Activated CD4-positive, alpha-beta T cell treated with anti-CD3 and anti-CD28 coated beads for 4 hours (primary cell): ENCODE measurements at places on chromosomes 6 and 20.
A peak's percentile ranks its signal among the peaks of the same experiment; 100 is the strongest.

GRCh38 chr6:127630800-127631199 is 53.8 kb downstream of the C6orf58 start:
- DNase-seq: no peak

- DNase-seq: peak; percentile 81
Observed at GRCh38 chr6:137811121-137811915, 55.7 kb upstream of the TNFAIP3 start.

- no peak for DNase-seq
Observed at GRCh38 chr6:2796861-2797260, 31.7 kb downstream of the WRNIP1 start.

DNA sequence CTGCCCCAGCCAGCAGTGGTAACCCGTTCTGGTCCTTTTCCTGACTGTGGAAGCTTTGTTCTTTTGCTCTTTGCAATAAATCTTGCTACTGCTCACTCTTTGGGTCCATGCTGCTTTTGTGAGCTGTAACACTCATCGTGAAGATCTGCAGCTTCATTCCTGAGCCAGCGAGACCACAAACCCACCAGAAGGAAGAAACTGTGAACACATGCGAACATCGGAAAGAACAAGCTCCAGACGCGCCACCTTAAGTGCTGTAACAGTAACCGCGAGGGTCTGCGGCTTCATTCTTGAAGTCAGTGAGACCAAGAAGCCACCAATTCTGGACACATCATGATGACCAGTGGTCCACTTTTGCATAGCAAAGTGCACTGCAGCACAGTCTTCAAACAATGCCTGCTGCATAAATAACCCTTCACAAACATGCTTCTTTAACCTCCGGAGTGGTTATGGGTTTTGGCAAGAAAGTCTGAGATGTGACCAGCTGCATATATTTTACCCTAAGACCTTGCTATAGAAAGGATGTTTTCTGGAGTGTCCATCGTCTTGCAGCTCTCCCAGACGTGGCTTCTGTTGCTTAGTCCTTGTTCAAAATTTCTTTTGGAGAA is 8.9 kb upstream of the MUC22 start:
- DNase-seq: no peak

GRCh38 chr6:69663215-69663614 is 133.6 kb downstream of the LMBRD1 start:
- DNase-seq: no peak

DNA sequence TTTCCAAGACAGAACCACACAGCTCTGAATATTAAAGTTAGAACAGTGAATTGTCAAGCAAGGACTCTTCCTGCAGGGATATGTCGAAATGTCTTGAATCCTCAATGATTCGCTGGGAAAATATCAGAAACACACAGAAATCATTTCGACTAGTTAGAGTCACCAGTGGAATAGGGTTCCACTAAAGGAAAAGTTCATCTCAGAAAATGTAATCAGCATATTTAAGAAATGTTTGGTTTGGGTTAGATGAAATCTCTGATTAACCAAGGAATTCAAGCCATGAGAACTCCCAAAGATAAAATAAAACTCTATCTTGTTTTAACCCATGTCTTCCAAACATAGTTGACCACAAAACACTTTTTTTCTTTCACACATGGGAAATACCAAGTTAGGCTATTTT is 621.0 kb upstream of the NRSN1 start:
- no peak for DNase-seq

DNA sequence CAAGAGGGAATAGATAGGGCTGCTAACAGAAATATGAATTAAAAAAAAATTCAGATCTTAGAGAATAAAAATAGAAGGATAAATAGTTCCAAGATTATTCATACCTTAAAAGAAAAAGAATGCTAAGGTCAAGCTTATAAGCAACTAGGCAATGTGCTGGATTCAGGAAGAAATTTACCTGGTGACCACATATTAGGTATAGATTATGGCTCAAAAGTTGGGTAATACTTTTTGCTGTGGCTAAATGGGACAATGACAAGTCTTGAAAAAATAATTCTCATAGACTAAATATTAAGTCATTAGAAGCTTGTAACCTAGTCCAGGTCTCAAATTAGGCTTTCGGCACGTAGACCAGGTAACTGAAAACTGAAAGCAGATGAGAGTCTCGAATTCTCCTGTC is 17.2 kb downstream of the MAP3K5 start:
- no peak for DNase-seq

DNA sequence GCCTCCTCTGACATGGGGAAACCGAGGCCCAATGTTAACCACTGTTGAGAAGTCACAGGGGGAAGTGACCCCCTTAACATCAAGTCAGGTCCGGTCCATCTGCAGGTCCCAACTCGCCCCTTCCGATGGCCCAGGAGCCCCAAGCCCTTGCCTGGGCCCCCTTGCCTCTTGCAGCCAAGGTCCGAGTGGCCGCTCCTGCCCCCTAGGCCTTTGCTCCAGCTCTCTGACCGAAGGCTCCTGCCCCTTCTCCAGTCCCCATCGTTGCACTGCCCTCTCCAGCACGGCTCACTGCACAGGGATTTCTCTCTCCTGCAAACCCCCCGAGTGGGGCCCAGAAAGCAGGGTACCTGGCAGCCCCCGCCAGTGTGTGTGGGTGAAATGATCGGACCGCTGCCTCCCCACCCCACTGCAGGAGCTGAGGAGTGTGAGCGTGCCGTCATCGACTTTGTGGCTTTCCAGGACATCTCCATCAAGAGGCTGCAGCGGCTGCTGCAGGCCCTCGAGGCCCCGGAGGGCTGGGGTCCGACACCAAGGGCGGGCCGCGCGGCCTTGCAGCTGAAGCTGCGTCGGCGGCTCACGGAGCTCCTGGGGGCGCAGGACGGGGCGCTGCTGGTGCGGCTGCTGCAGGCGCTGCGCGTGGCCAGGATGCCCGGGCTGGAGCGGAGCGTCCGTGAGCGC is 1.6 kb downstream of the TNFRSF6B start:
- no peak for DNase-seq

DNA sequence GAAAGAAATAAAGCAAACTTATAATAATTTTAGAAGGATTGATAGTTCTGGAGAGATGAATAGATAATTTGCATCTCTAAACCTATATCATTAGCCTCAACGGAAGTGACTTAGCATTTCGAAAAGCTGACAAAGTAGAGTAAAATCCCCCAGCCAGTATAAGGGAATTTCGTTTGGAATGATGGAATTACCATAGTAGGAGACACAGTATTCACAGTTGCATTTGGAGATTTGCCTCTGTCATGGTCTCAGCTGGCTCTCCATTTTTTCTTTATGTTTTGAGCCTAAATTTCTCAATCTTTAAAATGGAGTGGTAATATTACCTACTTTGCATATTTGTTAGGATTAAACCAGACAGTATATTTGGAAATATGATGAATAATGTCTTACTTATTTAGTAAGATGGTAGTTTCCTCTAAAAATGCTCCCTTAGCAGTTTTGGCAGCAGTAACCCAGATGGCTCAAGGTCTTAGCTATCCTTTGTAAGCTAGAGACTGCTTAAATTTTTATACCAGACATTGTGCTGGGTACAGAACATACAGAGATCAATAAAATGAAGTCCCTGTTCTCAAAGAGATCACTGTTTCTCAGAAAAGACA is 58.2 kb downstream of the SMAP1 start:
- DNase-seq: no peak
